ENCODE measurements at places on chromosomes 7 and 10.
A peak's percentile ranks its signal among the peaks of the same experiment; 100 is the strongest.

DNA sequence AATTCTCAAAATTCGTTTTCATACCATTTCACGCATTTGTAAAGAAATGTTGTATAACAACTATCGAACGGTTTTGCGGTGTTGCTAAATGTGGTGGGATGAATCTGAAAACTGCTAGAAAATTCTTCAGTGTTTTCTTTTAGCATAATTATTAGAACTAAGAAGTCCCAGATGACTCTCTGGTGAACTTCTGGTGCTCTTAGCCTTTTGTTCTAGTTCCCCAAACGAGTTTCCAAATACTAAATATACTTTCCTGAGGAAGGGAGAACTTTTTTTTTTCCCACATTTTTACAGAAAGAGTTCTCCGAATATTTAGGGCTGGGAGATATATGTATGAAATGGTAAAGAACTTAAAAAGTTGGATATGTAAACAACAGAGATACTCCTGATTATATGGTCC lies 82.5 kb downstream of the ICA1 start:
- DNase-seq: no peak

DNA sequence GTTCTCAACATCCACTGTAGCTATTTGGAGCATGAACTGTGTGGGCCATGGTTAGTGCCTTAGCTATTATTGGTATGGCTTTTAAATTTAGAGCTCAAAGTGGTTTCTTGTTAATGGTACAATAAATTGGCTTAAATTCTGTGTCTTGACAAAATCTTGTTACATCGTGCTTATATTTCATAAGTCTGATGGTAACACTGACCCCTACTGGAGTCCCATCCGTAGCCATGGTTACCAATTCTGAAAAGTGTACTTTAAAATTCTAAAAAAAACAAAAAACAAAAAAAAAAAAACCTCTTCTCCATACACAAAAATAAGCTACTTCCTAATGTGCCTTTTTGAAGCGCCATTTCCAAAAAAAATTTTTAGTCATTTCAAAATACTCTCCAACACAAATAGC lies 6.4 kb upstream of the RPP30 start:
- DNase-seq: no peak

GRCh38 chr10:70815504-70816219 lies at the start of gene SGPL1:
Gene SGPL1, plus strand, starts transcription at chr10:70815948. Its CDS starts 906 bp downstream, at chr10:70816854.
- peak; percentile 90 for DNase-seq

DNA sequence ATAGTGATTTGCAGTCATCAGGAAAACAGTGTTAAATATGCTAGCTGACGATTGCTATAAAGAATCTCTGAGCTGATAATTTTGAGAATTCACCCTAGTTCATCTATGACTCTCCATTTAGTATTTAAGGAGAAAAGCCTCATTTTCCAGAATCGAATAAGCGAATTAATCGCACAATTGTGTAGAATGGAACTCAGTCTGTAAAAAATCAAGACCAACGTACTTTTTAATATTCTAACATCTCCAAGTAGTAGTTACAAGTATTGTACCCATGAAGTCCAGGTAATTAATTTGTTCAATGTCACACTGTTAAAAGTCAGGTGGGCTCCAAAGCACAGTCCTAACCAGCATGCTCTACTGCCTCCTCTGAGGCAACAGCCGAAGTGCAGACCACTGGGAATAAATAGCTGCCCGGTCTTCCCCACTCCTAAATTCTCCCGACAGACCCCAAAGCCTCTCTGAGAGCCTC lies 380 bp upstream of the AGBL3 start:
- DNase-seq: no peak

DNA sequence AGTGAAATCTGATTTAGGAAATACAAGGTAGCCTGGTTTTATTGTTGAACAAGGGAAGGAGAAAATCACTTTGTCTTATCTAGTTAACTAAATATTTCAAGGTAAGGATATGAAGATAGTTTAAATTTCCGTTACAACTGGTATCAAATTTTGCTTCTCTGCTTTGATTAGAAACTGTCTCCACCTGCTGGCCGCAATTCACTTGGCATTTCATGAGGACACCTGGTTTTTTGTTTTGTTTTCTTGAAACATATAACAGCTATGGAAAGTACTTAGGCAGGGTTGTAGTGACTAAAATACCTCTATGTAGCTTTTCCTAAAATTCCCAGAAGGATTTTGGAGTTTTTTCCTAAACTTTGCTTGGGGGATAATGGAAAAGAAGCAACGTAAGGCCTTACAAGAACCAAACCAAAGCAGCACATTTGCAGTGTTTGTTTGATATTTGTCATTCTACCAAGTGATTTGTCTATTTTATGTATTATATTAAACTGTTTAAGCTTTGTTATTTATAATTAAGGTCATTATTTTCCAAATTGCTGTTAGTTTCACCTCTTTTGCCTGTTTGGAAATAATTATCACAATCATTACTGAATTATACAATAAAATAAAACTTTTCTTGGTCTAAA lies 73.6 kb downstream of the AHCYL2 start:
- peak; percentile 62 for DNase-seq

DNA sequence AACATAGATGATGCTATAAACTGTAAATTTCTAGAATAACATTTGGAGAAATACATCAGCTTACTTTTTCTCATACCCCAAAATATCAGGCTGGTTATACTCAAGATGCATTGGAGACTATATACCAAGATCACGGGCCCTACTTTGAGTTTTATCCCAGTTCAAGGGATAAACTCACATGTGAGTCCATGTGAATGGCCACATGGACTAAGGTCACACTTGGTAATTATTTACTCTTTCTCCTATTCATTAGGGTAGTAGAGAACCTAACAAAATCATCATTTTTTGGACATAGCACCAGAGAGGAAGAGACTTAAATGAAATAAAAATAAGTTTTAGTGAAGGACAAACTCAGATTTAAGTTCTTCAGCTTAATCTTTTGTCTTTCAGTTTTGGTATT lies 93.1 kb upstream of the GATAD1 start:
- DNase-seq: no peak

DNA sequence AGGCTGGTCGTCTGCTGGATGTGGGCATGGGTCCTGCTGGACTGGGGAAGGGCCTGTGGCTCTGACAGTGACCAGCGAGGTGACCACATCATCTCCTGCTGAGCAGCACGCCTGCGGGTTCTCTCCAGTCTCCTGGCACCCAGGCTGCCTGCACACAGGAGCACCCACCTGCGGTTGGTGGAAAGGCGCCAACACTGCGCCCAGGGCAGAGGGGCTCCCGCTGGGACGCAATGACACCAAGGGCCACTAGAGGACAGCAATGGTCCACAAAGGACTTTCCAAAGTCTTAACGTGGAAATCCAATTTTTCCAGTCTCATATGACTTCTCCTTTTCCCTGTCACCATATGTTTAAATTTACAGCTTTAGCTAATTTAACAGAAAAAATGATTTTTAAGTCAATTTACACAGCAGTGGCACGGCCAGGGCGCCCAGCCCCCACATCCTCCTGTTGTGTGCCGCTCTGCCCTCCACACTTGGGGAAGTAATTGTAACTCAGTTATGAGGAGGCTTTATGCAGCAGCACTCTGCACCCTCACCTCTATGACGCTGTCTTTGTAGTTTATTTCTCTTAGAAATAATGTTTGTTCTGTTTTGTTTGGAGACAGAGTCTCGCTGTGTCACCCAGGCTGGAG lies 38.1 kb downstream of the CFAP46 start:
- peak; percentile 60 for DNase-seq
